ENCODE measurements at places on chromosomes 1 and 21.

DNA sequence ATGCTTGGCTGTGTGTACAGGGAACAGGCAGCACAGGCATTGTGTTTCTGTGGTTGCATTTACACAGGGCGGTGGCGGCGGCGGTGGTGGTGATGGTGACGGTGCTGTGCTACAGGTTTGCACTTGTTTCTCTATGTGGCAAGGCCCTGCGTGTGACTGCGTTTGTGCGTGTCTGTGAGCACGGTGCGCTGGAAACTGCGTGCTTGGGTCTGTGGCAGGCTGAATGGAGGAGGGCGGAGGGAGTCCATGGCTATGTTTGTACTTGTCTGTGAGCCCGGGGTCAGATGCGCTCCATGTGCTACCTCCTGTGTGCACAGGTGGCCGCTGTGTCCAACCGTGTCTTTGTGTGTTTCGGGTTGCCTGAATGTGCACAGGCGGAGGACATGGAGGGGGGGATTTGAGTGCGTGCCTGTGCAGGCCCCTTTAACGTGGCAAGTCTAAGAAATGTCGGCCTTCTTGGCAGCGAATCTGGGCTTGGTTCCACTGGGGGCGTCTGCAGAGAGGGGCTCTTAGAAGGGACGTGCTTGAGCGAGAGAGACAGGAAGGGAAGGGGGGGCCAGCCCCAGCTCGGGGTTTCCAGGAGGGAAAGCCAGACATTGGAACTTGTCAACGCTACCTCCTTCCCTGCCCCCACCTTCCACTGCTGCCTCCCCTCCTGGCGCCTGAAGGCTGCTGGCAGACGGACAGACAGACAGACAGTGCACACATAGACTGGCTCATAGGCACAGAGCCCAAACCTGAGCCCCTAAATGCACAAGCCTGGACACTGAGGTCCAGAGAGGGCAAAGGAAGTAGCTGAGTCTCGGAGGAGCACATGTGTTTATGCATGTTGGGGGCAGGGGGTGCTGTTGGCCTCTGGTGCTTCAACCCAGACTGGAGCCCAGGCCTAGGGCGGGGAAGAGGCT lies 32.7 kb upstream of the WASF2 start:
- DNase-seq = no peak

- DNase-seq = peak; percentile 56
Observed at GRCh38 chr1:26744075-26744959, 43.4 kb upstream of the PIGV start.

DNA sequence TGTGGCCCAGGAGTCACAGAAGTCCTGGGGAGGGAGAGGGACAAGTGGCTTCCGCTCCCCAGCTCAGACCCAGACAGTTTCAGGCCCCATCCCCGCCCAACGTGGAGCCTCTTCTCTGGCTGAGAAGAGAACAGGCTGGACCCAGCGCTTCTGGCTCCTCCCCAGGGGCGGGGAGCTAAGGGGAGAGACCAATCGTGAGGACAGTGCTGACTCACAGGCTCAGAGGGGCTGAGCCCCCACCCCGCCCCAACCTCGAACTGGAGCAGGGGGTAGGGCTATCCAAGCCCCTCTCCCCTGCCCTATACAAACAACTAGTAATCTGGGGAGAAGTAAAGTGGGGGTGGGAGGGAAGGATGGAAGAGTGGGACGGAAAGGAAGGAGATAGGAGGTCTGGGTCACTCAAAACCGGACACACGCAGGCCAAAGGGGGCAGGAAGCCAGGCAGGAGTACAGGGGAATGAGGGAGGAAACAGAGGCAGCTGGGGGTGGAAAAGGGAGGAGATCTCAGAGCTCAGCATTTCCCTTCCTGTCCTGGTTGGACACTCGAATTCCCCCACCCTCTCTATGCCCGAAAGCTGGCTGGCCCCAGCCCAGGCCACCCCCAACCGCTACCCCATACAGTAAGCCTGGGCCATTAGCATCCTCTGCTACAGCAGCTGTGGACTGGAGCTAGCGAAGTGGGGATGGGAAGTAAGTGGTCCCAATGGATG lies at the start of gene SHC1:
SHC1 (minus strand) TSS at position 117 of the 710 bp plus-strand sequence. CDS start 221 bp downstream, outside the sequence.
- DNase-seq = no peak

- DNase-seq = no peak
Observed at GRCh38 chr1:11061652-11062365, 2.0 kb upstream of the SRM start.

DNA sequence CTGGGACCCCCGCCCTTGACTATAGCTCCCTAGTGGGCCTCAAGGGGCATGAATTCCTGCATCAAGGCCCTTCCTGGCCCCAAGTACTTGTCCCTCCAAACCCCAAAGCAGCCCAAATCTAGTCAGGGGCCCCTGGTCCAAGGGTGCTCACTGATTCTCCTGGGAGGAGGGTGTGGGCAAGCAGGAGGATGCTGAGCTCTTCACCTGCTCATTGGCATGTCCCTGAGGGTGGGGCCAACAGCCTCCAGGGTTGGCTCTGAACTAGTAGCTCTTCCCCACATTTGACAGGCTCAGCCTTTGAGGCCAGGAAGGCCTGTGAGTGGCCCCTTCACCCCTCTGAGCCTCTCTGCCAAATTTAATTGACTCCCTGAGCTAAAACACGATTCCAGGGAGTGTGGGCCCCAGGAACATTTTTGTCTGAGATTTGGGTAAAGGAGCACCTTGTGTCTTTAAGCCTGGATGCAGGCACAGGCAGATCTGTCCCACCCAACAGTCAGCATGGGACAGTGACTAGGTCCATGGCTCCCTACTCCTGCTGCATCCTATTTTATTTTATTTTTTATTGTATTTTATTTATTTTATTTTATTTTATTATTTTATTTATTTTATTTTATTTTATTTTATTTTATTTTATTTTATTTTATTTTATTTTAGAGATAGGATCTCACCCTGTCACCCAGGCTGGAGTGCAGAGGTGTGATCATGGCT lies 11.0 kb upstream of the WNT9A start:
- DNase-seq = no peak

DNA sequence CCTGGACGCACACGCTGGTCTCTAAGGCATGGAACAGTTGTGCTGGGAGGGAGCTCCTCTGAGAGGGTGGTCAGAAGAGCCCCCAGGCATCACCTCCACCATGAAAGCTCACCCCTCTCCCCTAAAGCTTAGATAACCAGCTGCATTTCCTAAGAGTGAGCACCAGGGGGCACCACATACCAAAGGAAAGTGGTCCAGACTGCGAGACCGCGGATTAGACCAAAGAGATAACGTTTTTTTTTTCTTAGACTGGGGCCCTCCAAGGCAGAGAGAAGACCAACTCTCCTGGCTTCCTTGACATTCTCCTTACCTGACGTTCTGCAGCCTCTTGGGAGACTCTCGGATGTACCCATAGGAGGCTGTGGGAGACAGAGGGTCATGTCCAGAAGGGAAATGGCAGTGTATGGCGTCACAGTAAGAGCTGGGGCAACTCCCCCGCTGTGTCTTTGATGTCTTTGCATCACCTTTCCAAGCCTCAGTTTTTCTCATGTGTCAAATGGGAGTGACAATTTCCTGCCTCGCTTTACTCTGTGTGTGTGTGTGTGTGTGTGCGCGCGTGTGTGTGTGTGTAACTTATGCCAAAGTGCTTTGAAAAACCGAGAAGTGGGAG lies 12.3 kb upstream of the IFNLR1 start:
- peak; percentile 28 for DNase-seq

DNA sequence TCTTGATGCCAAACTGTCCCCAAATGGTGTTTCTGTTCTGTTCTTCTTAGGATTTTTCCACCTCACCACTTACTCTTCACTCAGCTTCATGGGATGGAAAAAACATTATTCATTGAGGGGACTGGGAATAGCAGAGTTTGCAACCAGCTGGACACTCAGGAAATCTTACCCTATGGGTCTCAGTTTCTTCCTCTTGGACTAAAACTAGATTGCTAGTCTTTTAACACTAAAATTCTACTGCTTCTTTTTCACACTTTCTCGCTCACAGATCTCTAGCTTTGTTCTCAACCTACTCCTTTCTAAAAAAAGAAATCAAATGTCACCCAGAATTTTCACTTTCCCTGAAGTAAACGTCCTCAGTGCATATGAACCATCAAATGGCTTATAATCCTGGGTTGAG lies 4.8 kb downstream of the KMO start:
- DNase-seq = no peak
